ENCODE measurements at places on chromosomes 5 and 9.

GRCh38 chr5:166499447-166500240, 1791.8 kb upstream of the WWC1 start:
- no peak for DNase-seq

DNA sequence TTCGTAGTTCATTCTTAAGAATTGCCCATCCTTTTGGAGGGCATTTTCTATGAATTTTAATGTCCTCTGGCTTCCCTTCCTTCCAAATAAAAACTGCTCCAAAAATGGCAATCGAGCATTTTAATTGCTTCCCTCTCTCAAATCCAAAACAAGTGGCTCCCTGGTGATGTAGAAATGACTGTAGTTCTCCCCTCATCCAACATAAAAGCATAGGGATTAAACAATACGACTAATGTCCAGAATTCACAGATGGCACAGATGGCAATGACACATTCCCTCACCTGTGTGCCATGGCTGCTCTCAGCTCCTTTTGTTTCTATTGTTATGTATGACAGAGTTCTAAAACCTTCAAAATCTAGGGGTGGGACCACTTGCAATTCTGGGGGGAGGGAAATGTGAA, 417.3 kb downstream of the RAB3C start:
- no peak for DNase-seq

DNA sequence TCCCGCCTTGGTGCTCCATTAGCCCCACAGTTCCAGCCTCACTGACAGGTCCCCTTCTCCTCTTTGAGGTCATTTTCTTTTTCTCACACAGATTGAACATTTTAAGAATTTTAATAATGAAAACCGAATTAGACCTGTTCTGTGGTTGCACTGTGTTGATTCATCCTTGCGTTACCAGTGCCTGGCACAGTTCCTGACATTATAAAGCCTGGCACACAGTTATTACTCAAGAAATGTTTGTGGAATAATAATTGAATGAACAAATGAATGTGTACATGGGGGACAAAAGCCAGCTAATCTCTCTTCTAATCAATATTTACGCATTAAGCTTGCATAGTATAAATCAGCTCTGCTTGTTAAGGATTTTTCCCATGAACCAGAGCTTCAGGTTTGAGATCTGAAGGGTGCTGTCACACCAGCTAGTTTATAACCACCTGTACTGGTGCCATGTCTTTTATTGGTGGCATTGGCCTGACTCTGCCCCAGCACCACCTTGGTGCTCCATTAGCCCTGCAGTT, 80.0 kb downstream of the SV2C start:
- DNase-seq = no peak

DNA sequence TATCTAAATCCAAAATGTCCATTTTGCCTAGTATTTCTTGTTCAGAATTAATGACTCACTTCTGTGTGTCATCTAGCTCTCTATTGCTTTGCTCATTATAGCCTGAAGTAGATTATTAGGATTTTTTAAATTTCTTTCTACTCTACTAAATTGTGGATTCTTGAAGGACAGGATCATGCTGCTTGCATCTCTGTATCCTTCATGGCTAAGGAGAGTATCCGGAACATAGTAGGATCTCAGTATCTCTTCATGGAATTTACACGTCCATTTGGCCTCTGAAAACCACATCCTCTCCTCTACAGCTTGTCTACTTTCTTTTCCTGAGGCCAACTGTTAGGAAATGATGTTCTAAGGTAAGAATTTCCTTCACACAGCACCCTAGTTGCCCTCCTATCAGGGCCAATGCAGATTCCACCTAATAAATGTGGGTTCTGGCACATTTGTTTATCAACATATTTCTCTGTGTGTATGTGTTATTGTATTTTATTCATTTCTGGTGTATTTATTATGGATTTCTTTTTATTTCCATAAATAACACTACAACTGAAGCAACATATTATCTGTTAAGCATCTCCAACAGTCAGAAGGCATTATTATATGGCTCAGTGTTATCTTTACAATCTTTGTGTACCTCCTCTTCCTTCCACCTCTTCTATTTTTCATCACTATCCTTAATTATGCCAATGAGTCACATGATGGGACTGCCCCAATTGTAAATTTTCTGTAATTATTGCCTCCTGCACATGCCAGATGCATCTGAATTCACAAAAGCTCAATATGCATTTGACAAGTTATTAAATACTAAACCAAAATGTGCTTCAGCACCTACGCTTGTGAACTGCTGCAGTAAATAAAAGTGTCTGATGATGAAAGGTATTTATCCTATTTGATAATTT, 557.8 kb upstream of the TLE4 start:
- DNase-seq = no peak

DNA sequence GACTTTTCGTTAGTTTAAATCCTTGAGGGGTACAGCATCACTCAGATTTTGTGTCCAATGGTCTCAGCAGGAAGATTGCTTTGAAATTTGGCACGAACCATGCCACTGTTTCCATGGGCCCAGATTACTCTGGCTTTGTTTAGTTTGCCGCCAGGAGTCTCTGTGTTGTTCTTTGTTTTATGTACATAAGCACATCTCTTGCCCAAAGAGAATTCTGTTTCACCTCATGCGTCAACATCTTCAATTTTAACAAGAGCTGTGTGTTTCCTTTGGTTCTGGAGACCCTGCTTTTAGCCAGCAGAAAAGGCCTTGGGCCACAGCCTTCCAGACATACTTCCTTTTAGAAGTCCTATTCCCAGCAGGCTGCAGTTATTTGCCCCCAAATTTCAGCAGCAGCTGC, 62.4 kb downstream of the TNPO1 start:
- no peak for DNase-seq

All from stimulated activated CD4-positive, alpha-beta T cell treated with anti-CD3 and anti-CD28 coated beads, Interleukin-2, amount 100 ng/mL, for 24 hours (primary cell).